ENCODE measurements at places on chromosomes 16 and 17.
A peak's percentile ranks its signal among the peaks of the same experiment; 100 is the strongest.

DNA sequence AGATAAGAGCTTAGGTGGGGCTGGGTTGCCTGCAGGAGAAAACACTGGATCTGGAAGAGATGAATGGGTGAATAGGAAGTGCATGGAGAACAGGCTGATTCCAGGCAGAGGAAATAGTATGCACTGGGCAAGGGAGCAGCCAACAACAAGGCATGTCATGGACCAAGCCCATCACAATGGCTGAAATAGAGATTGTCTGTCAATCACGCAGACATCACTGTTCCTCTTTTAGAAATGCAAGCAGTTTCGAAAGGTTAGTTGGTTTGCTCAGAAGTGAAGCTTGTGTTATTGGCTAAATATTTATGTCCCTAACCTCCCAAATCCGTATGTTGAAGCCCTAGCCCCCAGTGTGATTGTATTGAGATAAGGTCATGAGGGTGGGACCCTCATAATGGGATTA, 621.7 kb upstream of the CDH11 start:
- DNase-seq: no peak

GRCh38 chr17:78305801-78306200, 54.1 kb downstream of the SOCS3 start:
- no peak for DNase-seq

DNA sequence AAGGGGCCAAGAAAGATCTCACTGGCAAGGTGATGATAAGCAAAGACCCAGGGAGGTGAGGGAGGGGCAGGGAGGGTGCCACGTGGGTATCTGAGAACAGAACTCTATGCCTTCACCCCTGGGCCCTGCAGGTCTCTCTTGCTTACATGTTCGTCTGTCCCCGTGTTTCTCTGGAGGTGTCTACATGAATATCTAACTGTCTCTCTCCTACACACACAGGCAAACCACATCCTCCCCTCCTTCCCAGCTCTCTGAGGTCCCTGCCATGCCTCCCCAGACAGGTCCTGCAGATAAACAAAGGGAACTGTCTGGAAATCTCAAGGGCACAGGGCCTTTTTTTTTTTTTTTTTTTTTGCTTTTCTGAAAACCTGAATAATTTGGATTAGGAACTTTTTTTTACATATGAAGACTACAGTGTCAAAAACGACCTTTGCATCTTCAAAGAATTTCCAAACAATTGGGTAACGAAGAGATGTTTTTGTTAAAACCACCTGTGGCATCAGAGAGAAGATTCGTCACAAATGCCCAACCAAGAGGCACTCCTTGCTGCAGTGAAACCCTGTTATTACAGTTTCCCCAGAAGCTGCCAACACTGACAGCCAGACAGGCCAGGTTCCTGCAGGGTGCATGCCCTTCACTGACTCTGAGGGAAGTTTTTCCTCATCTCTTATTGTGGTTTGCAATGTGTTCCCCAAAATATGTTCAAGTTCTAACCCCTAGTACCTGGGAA, 17.8 kb downstream of the PLLP start:
- DNase-seq: no peak

DNA sequence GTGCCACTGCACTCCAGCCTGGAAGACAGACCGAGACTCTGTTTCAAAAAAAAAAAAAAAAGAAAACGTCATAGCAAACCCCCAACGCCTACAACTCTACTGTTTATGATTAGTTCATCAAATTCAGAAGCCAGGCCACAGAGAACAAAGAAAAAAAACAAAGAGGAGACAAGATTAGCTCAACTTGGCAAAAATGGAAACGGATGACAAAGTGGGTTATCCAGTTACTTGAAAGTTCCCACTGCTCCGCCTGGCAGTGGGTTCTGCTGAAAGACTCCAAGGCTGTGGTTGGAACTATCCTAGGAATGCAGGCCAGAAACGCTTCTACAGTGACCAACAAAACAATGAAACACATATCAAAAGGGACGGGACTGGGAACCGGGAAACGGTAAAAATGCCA, 53.1 kb downstream of the MRM3 start:
- no peak for DNase-seq

GRCh38 chr17:57288040-57288772, 31.9 kb downstream of the MSI2 start:
- peak; percentile 52 for DNase-seq

DNA sequence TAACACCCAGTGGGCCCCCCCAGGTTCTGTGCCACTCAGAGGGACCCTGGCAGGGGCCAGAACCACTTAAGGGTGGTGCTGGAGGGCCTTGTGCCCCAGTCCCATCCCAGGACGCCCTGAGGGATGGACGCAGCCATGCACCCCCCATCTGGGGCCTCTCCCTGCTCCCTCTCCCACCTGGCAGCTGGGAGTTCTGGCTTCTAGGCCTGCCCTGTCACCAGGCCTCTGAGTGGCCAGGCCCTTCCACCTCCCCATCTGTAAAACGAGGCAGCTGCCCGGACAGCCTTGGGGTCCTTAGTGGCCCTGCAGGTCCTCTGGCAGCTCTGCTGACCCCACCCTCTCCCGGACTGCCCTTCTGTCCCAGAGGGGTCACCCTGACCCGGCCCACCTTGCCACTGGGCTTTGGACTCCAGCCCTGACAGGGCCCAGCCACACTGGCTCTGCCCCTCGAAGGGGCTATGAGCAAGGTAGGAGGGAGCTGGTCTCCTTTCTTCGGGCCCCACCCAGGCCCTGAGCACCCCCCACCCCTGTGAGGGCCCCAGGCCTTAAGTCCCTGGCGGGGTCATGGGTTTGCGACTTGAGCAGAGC, 12.3 kb downstream of the PAM16 start:
- no peak for DNase-seq

DNA sequence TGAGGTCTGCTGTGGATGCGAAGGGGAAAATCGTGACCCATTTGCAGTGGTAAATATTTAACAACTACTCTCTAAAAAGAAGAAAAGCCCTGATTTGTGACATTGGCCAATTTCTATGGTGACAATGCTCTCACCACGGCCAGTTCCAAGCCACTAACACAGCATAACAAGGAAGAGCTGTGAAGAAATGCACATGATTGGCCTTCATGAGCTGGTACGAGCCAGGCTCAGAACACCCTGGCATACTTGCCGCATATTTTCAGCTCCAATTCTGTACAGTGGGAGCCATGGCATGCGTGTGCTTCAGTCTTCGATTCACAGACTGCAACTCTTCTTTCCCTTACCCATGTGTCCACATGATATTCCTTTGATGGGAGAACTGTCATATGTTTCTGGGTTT, 363.9 kb upstream of the CDH5 start:
- no peak for DNase-seq

DNA sequence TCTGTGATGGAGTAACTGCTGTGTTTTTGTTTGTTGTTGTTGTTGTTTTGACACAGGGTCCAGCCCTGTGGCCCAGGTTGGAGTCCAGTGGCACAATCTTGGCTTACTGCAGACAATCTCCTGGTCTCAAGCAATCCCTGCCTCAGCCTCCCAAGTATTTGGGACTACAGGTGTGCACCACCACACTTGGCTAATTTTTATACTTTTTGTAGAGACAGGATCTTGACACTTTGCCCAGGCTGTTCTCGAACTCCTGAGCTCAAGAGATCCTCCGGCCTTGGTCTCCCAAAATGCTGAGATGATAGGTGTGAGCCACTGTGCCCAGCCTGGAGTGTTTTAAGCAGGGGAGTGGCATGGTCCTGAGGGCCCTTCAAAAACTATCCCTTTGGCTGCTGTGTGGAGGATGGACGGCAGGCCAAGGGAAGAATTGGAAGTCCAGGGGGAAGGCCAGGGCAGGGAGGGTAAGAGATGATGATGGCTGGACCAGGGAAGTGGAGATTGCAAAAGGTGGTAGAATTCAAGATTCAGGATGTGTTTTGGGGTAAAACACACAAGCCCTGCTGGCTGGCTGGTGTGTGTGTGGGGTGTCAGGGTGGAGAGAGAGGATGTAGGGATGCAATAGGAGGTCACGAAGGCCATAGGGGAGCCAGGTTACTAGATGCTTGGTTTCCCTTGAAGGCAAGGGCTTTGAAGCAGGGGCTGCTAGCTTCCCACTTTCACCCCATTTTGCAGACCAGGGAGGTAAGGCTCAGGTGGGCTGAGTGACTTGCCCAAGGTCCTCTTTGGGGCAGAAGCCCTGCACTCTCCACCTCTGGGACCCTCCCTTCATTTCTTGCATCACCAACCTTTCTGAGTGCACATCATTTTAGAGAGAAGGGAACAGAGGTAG, 18.8 kb upstream of the PLLP start:
- DNase-seq: no peak

DNA sequence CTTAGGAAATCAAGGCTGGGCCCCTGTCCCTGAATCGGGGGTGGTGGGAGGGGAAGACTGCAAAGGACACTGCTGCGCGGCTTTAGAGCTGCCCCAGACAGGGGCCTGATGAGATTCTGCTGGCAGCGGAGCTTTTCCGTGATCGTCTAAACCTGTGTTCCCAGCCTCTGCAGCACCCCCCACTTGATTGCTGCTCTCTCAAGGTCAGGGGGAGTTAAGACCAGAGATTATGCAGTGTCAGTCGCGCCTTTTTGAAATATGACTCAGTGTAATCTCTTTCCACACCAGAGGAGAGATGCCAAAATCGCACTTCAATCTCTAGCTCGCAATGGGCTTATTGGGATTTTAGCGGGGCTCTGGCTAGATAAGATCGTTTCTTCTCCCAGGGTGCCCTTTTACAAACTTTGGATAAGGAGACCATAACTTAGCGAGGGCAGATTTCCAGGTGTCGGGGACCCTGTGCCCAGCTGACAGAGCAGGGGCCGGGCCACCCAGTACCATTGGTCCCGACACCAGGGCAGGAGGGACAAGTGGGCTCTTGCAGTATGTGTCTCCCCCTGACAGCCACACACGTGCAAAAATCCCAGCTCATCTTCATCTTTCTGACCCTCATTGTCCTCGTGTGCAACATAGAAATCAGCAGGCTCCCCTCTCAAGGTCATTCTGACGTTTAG, 87.0 kb downstream of the IRX3 start:
- DNase-seq: no peak

- DNase-seq: no peak
Observed at GRCh38 chr17:37513711-37514110, 24.0 kb downstream of the DUSP14 start.

GRCh38 chr17:1124896-1125787, 54.6 kb downstream of the ABR start:
- DNase-seq: no peak

GRCh38 chr17:81335773-81336157, 40.7 kb upstream of the SLC38A10 start:
- DNase-seq: no peak

GRCh38 chr17:51000835-51001638, 119.6 kb downstream of the SPAG9 start:
- peak; percentile 63 for DNase-seq

- no peak for DNase-seq
Observed at GRCh38 chr17:45700171-45701090, 83.7 kb upstream of the CRHR1 start.

- no peak for DNase-seq
Observed at GRCh38 chr16:2178321-2179106, 17.9 kb downstream of the CASKIN1 start.

DNA sequence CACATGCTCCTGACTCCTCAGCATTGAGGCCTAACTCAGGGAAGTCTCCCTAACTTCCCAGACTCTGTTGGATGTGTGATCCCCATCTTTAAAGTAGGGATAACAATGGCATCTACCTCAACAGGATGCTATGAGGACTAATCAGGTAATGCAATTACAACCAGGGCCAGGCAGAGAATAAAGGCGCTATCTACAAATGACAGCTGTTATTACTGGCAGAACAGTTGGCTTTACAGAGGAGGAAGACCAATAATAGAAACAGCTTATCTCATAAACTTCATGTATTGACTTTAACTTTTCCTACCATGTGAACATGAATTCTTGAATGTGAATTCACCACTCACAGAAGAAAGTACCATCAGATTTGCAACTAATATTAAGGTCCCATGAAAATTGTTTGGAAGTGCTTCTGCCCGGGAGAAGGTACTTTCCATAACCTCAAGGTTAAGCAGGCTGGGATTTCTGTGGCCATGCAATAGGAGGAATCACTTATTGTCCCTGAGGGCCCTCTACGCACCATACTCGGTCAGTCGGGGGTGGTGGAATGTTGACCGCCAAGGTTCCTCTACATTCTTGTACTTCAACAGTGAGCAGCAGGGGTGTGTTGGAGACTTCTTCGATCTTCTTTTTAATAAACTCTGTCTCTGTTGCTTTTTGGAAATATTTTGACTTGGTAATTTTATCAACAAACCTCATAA, 22.6 kb upstream of the ERN1 start:
- DNase-seq: no peak

GRCh38 chr17:31824766-31825360, 34.2 kb downstream of the COPRS start:
- no peak for DNase-seq

DNA sequence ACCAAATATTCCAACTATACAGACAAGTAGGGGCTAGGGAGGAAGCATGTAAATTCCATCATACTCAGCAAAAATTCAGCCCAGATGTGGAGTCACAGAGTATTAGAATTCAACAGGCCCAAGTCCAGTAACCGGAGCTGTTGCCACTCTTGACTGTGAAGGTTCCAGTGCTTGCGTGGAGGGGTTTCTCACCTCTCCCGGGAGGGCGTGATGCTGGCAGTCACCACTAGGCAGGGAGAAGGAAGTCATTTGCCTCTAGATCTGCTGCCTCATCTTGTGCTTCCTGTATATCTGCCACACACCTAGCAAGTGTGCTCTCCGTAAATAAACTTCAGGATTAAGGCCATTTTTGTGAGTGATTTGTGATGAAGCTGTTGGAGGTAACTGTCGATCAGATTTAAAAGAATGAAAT, 1.0 kb upstream of the CKLF start:
- DNase-seq: peak; percentile 16

DNA sequence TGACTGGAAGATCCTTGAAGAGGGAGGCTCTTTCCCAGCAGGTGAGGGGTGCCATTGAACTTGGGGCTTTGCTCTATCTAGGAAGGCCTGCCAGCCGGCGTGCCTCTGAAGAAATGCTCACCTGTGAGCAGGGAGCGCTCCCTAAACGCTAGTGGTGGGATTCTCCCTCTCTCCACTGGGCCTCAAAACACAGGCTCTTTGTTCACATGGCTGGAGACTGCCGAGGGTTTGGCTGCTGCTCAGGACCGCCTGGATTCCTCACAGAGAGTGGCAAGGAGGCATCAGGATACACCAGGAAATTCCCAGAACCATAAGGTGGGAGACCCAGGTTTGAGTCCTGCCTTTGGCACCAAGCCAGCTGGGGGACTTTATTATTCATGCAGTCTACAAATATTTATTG, 17.6 kb upstream of the TMEM11 start:
- no peak for DNase-seq

GRCh38 chr17:19386051-19386929, 700 bp downstream of the MFAP4 start:
- no peak for DNase-seq

GRCh38 chr16:1275791-1276579, 20.1 kb downstream of the TPSD1 start:
- no peak for DNase-seq

GRCh38 chr17:36104701-36105181, 1.1 kb downstream of the CCL4 start:
- DNase-seq: no peak

Measured in right lung (tissue), 10 donors.